ENCODE measurements at places on chromosomes 3 and 15.

GRCh38 chr3:127764841-127765362, 57.4 kb downstream of the MGLL start:
- DNase-seq: peak; percentile 26

- DNase-seq: no peak
Observed at GRCh38 chr3:139319428-139320402, 24.1 kb upstream of the MRPS22 start.

- no peak for DNase-seq
Observed at GRCh38 chr3:18751514-18751913, 326.4 kb upstream of the SATB1 start.

DNA sequence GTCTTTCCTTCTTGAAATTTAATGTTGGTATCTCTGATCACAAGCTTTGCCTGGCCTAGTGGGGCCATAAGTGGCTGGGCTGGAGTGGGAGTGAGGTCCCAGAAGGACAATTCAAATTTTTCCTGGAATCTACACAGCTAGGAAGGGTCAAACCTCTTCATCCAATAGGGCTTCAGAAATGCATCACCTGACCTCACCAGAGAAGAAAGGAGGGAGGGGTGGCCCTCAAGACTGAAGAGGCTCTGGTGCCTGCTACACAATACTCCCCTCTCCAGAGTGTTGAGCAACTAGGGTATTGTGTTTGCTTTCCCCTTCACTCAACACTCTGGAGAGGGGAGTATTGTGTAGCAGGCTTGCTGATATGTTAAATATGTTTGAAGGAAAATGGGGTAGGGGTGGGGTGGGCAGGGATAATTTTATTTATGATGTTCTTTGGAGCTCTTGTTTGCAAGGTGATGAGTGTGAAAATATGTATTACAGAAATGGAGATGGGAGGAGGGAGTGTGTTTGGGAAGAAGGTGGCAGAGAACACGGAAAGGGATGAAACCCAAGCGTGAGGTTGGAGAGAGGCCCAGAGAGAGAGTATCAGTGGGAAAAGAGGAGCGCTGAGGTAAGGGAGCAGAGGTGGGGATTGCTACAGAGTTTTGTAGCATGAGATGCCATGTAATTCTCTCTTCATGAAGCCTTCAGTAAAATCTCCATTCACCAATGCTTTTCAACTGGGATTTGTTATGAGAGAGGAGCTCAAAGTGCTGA, 5.7 kb upstream of the KLHL24 start:
- no peak for DNase-seq

GRCh38 chr3:54761637-54762036, 166.2 kb downstream of the LRTM1 start:
- DNase-seq: no peak

DNA sequence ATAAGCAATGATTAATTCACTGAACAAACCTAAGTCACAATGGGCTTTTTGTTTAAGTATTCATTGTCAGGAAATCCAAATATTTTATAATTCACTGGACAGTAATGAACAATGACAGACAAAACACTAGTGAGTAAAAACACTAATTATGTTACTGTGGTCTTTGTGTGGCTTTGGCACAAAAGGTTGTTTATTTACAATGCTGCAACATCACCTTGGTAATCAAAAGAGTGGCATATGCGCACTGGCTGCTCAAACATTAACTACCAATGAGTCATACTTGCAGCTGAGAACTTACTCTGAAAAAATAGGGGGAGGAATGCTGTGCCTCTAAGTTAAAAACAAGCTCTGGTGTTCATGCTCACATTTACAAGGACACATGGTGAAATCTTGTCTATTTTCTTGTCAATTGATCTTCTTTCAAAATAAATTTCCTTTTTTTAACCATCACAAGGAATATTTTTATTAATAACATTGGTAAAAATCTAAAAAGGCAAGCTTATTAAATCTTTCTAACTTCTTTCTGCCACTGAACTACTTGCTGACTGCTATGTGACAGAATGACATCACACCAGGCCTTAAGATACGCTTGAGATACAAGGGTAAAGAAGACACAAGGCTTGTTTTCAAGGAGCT, 85.2 kb upstream of the PPIB start:
- peak; percentile 83 for DNase-seq

- no peak for DNase-seq
Observed at GRCh38 chr3:122004991-122005565, 17.0 kb downstream of the ILDR1 start.

DNA sequence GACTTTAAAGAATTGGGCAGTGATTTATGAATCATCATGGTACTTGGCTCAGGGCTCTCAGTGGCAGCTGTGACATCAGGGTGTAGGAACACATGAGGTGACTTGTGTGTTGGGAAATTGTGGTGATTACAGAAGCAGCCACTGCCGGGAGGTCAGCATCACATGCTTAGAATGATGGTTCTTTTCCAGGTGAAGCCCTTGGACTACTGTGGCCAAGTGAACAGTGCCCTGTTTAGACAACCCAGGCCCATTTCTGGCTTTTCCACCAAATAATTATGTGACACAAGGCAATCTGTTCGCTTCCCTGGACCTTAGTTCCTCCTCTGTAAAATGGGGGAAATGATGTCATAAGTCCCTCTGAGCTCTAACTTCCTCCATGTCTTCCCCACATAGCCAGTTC, 139.7 kb upstream of the ROPN1 start:
- DNase-seq: peak; percentile 55

DNA sequence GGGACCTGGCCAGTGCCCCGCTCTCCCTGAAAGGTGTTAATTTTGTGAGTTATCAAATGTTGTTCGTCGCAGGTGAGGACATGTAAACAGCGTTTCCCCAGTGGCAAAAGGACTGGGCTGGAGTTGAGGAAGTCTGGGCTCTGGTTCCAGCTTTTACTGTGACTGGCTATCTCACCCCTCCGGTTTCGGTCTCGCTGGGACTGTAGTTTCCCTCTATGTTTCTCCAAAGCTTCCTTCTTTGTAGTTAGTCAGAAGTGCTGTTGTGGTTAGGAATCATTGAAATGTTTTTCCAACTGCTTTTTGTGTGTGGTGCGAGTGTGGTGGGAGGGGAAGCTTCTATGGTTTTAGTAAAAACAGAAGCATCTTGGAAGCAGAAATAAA, 990 bp upstream of the CLDN1 start:
- DNase-seq: no peak

DNA sequence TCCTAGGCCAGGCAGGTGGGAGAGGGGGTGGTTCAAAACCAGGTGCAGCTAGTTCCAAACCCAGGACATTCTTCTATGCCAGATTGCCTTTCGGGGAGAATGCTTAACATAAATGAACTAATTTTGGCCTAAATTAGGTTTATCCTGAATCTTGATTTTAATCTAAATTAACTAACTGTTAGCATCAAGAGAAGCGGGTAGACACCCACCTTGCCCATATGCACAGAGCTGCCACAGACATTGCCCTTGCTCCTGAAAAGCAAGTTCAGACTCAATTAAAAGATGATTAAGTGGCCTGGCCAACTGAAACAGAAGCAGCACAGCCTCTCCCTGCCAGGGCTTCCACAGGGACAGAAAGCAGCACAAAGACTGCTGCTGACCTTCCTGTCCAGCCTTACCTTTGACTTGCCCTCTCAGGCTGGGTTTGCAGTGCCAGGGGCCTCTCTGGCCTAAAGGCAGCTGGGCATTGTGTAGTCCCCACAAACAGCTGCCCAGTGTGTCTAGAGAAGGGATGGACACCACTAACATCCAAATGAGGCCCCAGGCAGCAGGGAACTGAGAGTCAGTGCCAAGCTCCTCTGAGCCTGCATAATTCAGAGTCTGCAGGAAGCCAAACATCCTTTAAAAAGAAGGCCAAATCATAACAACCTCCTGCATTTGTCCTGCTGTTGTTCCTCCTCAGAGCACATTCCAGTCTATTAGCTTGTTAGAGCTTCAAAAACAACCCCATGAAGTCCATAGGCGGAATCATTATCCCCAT, 15.4 kb upstream of the OXTR start:
- peak; percentile 26 for DNase-seq

GRCh38 chr15:87945246-87945645, 311.3 kb downstream of the NTRK3 start:
- DNase-seq: no peak

DNA sequence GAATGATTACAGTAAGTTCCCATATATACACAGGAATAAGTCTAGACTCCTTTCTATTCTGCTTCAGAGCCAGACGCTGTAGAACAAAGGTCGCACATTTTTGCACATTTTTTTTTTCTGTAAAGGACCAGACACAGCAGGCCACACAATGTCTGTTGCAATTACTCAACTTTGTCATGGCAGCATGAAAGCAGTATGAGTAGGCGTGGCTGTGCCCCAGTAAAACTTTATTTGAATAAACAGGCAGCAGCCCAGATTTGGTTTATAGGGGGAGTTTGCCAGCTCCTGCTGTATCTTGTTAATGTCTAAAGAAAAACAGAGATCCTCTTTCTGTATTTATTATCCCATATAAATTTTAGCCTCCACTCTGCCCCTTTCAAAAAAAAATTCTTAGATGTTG, 708.3 kb downstream of the FHIT start:
- DNase-seq: no peak

DNA sequence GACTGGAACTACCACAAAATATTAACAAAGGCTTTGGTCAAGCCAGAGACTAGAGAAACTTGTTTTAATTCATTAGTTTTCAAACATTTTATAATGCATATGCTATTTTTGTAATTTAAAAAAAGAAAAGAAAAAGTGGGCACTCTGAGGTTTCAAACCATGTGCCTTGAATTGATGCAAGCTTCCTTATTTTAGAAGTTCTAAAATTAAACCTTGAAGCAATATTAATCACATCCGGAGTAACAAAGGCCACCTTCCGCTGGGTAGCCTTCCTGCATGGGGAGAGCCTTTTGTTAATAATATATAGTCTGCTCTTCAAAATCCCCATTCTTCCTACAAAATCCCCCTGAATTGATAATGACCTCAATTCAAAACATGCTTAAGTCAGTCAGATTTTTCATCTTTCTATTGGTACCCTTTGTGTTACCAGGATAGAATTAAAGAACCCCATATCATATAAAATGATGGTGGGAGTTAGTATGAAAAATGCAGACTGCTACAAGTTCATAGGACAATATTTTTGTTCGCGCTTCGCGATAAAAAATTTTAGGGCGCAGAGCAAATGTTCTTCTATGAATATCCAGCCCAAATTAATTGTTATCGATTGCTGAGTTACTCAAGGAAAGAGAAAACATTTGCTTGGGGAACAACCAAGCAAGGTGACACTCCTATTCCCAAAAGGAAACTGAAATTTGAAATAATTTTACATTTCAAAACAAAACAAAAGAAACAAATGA, 30.6 kb downstream of the LDHAL6B start:
- DNase-seq: no peak

- DNase-seq: no peak
Observed at GRCh38 chr15:98980899-98981228, 26.7 kb downstream of the PGPEP1L start.

GRCh38 chr15:83498801-83499200, 51.7 kb downstream of the SH3GL3 start:
- no peak for DNase-seq

DNA sequence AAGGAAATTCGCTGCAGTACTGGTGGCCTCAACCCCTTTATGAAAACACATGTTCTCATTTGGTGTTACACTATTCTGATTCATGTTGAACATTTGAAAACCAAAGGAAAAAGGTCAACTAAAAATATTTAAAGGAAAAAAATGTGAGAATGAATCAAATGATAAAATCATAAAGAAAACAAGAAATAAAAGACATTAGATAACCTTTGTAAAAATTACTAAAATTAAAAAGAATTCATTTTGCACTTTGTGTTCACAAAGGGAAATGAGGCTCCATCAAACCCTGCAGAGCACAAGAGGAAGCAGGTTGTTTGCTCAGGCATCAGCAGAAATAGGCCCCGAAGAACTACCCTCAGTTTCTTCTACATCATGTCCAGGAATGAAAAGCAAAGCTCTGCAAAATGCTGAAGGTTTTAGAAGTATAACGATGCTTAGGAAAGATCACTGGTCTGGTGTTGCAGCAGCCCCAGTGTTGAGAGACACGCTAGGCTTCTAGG, 41.2 kb downstream of the MAP4 start:
- no peak for DNase-seq

GRCh38 chr15:36784717-36785116, 205.3 kb downstream of the CDIN1 start:
- no peak for DNase-seq

DNA sequence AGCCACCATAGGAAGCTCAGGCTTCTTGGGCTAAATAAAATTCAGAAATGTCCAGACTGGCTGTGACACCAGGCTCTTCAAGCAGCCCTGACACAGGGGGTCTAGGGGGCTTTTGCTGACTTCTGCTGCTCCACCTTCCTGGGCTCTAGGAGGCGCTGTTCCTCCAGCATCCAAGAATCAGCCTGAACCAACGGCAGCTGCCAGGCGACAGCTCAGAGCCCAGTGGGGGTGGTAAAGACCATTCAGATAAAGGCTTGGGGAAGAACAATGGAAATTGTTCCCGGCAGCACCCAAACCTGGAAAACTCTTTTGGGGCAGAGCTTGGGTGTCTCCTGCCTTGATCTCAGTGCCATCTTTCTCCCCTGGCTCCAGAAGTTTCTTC, 21.6 kb upstream of the PSTPIP1 start:
- peak; percentile 59 for DNase-seq

DNA sequence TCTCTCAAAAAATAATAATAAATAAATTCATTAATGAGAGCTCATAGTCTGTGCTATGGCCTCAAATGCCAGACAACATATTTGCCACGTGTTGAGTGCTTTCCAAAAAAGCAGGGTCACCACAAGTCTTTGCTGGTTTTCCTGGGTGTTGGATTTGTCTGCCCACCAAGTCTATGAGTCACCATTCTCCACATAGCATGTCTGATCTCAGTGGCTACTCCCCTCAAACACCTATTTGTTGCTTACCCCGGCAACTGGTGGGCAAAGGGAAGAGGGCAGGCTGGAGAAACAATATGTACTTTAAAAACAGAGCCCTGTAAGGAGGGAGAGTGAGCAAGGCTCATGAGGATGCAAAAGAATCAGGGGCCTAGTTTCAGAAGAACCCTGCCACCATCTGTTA, 120.0 kb upstream of the ARRDC4 start:
- DNase-seq: no peak

Measured in AG20443 (cell line).